Stimulated activated CD4-positive, alpha-beta T cell treated with anti-CD3 and anti-CD28 coated beads, Interleukin-2, amount 100 ng/mL, for 4 hours (primary cell): ENCODE measurements at places on chromosomes 1 and 21.
A peak's percentile ranks its signal among the peaks of the same experiment; 100 is the strongest.

DNA sequence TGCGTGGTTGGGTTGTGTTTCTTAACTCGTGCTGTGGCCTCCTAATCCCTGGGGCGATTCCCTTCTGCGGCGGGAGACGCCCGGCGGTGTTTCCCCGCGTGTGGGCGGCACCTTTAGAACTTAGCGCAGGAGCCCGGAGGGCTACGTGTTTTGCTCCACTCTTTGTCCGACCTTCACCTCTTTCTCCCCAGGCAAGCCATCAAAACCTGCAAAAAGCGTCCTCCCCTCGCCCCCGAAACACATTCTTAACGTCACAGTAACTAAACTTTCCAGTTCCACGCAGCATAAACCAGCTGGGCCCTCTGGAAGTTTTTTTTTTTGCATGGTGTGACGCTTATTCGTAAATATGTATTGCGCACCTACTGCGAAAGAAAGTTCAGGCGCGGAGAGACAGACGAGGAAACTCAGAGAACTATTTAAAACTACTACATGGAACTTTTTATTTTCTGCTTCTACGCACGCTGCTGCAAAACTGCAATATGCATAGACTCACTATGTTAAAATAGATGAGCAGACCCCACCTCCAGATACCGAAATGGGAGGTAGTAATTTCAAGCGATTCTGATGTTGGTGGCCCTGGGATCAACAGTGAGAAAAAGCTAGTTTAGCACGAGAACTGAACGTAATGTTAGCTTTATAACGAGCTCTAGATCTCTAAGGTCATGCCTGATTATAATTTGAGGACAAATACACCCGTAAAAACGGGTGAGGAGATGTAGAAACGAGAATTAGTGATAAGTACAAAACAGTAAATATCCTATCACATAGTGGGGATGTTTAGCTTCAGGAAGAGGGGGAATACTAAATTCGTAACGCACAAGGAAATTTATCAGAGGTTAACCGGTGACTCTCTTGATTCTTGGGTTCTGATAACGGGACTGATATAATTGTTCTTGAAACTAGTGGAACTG, 920 bp downstream of the MTR start:
- peak; percentile 52 for DNase-seq

GRCh38 chr1:205672970-205673369, 7.3 kb downstream of the SLC45A3 start:
- no peak for DNase-seq

DNA sequence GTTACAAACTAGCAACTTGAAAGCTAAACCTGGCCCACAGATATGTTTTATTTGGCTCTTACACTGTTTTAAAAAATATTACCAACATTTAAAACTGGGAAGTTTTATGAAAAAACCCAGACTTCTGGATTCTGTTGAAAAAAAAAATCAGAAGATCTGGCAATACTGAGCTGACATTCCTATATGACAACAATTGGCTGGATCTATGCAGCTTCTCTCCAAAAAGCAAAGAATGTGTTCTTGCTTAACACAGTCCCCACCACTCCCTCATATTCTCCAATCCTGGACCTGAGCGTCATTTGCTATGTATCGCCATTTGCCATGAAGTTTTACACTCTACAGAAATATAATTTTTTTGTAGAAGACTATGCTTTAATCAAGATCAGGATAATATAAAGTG, 859.6 kb downstream of the LTN1 start:
- DNase-seq: no peak

DNA sequence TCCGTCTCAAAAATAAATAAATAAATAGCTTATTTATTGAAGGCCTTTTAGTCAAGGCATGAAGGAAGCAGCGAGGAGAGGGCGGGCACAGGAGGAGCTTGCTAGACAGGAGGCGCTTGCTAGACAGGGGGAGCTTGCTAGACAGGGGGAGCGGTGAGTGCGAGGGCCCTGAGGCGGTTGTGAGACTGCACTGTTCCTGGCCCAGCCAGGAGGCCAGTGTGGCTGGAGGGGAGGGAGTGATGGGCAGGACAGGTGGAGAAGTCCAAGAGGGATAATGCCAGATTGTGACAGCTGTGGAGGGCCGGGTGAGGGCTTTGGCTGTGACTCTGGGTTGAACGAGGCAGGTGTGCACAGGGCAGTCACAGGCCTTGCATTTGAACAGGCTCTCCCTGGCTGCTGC, 18.2 kb downstream of the KIF17 start:
- DNase-seq: no peak

DNA sequence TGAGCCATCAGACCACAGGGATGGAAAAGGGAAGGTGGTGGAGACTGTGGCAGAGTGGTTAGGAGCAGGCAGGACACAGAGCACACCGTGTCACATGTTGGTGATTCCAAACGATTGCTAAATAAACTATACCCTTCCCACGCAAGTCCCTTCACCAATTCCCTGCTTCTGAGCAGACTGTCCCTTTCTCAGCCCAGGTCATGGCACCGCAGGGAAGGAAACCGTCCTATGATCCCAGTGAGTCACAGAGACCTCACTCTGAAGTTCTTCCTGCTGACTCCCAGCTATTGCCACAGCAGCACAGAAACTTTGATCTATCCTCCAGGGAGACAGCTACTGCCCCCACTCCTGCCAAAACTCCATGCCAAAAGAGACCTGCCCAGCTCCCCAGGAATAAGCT, 19.2 kb downstream of the RIMS3 start:
- DNase-seq: no peak

GRCh38 chr1:173052681-173053196, 2.0 kb upstream of the TNFSF18 start:
- no peak for DNase-seq

DNA sequence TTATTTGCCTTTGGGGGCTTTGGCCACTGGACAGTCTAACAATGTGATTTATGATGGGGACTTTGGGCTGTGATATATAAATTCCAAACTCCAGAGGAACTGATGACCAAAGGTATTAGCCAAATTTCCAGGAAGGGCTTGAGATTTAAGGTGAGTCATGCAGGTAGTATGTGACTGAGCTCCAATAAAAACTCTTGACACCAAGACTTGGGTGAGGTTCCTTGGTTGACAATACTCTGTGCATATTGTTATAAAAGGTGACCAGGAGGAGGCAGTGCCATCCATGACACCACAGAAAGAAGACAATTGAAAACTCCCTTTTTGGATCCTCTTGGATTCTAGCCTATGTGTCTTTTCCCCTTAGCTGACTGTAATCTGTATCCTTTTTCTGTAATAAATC, 392.7 kb upstream of the LRRC7 start:
- no peak for DNase-seq

GRCh38 chr1:223363856-223364684, at the start of gene SUSD4:
Gene SUSD4 (minus strand): TSS chr1:223364176. CDS start chr1:223363425, 751 bp downstream.
- peak; percentile 73 for DNase-seq

DNA sequence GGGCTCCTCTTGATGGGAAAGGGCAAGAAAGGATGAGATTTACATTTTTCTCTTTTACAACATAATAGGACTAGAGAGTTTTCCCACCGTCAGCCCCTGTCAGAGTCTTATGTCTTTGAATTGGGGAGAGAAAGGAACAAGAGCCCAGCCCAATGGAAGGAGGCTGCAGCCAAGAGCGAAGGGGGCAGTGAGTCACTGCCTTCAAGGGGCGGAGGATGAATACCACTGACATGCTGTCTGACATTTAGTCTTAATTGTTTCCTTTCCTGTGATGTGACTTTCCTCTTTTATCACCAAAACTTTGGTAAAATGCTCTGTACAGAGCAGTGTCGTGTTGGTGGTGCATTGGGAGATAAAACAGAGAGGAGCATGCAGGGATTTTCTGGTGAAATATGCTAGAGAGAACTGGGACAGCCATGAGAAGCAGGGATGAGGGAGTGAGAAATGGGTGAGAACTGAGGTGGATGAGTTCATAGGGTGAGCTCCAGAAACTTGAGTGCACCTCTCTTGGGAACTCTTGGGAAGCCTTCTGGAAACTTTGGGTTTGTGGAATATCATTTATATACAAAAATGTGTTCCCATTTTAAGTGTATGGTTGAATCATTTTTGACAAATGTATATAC, 179.9 kb upstream of the FGGY start:
- no peak for DNase-seq

DNA sequence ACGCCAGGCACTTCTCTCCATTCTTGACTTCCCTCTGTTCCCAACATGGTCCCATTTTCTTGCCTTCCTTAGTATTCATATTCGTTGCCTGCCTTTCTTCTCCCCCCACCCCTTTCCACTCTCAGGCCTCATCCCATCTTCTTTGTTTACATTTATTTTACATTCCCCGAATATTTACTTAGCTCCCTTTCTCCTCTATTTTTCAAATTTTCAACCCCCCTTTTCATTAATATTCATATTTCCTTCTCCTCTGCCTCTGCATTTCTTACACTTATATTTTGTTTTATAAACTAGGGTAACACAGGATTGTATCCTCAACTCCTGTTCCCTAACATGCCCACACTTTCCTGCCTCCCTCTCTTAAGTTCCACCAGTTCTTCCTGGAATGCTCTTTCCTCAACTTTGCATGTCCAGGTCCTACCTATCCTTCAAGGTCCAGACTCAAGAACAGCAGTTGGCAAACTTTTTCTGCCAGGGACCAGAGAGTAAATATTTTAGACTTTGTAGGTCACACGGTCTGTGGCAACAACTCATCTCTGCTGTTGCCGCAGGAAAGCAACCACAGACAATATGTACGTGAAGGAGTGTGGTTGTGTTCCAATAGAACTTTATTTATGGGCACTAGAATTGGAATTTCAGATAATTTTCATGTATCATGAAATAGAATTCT, 29.8 kb upstream of the A3GALT2 start:
- DNase-seq: no peak
